Mucosa of descending colon (tissue), 3 donors: ENCODE measurements at places on chromosomes 11 and 22. TPM values are rescaled to one million over a fixed set of nuclear protein-coding genes. Genes with fewer than 3 reads are reported as not detected.

ELF5 gene
- total RNA-seq: not detected

SPON1 gene
- total RNA-seq: 43.6 TPM

CASP5 gene
- 80.5 TPM for total RNA-seq

PAAF1 gene
- total RNA-seq: 19.7 TPM

MGAT3 gene
- 8.5 TPM for total RNA-seq

KCNJ1 gene
- total RNA-seq: not detected

PTPMT1 gene
- total RNA-seq: 27.1 TPM

MS4A6E gene
- not detected for total RNA-seq
